Stimulated activated CD8-positive, alpha-beta memory T cell treated with anti-CD3 and anti-CD28 coated beads, Interleukin-7, amount 100 ng/mL, for 1 hour (primary cell): ENCODE measurements at places on chromosomes 1 and 21.
A peak's percentile ranks its signal among the peaks of the same experiment; 100 is the strongest.

DNA sequence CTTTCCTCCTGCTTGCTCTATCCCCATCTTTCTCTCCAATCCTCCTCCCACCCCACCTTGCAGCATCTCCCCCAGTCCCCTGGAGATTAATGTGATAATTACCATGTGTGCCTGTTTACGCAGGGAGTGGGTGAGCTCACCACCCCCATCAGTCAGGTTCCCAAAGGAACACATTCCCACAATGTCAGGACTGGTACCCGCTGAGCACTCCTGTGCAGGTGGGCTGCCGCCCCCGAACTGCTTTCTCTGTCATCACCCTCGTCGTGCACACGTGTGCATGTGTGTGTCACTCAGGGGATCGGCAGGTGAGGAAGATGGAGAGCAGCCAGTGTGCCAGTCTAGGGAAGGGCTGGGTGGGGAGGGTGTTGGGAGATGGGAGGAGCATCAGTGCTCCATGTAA, 163.4 kb downstream of the CACNA1E start:
- no peak for DNase-seq

GRCh38 chr1:117020526-117021156, 19.1 kb downstream of the CD101 start:
- DNase-seq = no peak

DNA sequence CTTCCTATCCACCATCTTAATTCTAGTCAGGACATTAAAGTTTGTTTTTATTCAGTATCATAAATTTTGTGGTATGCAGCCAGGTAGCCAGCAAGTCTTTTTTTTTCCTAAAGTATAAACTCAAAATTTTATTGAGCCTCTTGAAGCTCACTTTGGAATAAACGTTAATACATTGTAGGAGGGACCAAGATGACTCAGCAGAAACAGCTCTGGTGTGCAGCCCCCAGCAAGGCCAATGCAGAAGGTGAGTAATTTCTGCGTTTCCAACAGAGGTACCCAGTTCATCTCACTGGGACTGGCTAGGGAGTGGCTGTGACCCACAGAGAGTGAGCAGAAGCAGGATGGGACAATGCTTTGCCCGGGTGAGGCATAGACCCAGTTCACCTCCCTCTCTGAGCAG, 9.7 kb upstream of the OR2M3 start:
- no peak for DNase-seq

DNA sequence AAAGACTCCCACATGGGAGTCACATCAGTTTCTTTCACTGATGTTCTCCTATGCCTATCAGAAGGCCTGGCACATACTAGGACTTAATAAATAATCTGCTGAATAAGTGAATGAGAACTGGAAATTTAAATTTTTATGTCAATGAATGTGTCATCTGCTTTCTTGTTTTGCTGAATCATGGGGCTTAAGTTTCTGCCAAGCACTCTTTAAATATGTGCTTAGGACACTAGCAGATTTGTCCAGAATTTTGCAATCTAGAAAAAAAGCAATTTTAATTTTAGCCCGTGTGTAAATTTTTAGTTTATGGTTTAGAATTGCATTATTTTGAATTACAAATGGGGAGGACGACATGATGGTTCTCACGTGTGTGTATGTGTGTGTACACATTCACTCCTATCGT, 803.1 kb downstream of the USP25 start:
- no peak for DNase-seq

DNA sequence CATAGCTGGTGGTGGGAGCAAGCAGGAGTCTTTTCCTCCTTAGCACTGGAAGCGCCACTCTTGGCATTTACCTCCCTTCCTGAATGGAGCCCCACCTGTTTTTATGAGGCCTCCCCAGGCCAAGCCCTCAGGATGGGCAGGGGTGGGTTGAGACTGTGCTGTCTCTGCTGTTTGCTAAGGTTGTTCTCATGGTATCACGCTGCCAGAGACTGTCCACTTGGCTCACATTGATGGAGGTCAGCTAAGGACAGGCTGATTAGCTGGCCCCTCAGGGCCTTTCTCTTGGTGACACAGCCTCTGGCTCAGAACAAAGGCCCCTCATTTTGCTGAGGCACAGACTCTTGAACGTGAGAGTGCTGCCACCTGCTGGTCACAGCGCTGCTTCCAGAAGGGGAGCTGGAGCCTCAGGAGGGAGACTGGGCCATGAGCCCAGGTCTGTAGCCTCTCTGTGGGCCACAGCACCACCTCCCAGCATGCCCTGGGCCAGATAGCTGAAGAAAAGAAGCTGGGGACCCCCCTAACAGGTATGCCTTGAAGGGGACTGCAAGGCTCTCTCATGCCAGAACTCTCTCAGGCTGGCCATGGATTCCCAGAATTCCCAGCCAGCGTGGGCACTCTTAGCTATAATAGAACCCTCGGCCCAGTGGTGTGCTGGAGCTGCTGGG, 85.6 kb downstream of the CD58 start:
- peak; percentile 72 for DNase-seq

GRCh38 chr1:95615421-95615820, 381.4 kb downstream of the RWDD3 start:
- DNase-seq = no peak

GRCh38 chr1:171623651-171624331, 1.7 kb downstream of the MYOCOS start:
- no peak for DNase-seq

- DNase-seq = no peak
Observed at GRCh38 chr1:22488319-22488718, 36.7 kb downstream of the ZBTB40 start.
